Esophagus squamous epithelium (tissue), 5 donors: ENCODE measurements at places on chromosomes 1 and 21.

DNA sequence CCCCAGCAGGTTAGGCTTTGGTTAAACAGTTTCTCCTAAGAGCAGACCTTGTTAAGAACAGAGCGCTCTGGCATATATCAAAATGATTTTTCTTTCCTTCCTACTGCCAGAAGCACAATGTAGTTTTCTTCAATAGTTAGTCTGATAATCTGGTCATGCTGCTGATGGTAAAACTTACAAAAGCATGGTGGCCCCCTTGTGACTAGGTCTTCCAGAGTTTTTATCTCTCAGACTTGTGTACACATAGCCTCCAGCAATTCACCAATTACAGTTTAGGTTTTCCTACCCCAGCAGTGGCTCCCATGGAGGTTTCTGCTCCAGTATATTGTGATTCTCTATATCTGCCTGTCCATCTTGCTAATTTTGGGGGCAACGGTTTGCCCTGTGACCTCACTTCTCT, 73.3 kb upstream of the DPH5 start:
- no peak for DNase-seq

GRCh38 chr1:243313635-243314536, 58.0 kb downstream of the SDCCAG8 start:
- DNase-seq = no peak

DNA sequence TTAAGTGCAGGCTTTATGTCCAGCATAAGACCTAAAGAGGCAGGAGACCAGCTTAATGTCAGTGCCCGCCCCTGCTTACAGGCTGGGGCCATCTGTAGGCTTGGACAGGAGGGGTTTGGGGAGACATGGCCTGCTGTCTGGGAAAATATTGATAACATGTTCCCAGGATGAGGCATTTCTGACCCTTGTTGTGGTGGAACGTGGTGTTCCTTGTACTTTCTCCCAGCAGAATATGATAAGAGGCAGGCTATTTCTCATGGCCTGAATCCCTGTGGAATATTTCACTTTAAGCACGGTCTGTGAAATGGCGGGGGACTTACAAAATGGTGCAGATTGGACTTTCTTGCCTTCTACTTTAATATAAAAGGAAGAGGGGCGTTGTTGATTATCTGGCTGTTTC, 41.9 kb upstream of the PLA2G5 start:
- no peak for DNase-seq

- DNase-seq = no peak
These were observed 16.4 kb downstream of the RIMS3 start for GRCh38 chr1:40648928-40649591.

DNA sequence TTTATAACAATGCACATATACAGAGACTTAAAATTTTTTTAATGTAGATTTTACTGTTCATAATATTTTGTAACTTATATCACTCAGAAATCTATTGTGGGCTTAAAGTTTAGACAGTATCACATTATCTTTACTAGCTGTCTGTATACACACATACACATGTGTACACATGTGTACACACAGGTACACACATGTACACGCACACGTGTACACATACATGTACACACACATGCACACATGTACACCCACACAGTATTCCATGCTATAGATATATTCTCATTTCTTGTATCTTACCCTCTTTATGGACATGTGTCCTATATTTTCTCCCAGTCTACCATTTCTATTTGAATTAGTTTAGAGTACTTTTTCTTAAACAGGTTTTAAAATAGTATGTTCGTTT, 123.3 kb downstream of the USP25 start:
- DNase-seq = no peak

GRCh38 chr1:24860841-24861240, 69.2 kb downstream of the RUNX3 start:
- DNase-seq = no peak

GRCh38 chr21:15534450-15534886, 195.3 kb upstream of the USP25 start:
- no peak for DNase-seq

DNA sequence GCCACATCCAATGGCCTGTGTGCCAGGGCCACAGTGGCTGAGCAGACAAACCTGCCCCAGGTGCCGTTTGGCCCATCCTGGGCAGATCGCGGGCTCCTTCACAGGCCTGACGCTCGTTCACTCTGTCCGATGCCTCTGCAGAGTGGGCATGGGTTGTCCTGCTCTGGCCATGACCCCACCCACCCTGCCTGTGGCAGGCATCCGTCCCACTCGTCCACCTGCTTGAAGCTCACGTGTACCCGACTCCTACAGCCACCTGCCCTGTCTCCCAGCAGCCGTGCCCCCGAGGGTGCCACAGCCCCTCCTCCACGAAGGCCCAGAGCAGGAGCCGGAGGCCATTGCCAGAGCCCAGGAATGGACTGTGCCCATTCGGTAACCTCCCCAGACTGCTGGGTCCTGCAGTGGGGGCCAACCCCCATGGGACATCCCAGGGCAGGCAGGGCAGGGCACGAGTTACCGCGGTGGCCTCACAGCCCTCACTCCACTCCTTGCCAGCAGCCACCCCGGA, 41.9 kb downstream of the TRIM11 start:
- DNase-seq = no peak
